Stimulated activated CD4-positive, alpha-beta T cell treated with anti-CD3 and anti-CD28 coated beads, Interleukin-15, amount 100 ng/mL, for 1 hour (primary cell): ENCODE measurements at places on chromosomes 16 and 17.

DNA sequence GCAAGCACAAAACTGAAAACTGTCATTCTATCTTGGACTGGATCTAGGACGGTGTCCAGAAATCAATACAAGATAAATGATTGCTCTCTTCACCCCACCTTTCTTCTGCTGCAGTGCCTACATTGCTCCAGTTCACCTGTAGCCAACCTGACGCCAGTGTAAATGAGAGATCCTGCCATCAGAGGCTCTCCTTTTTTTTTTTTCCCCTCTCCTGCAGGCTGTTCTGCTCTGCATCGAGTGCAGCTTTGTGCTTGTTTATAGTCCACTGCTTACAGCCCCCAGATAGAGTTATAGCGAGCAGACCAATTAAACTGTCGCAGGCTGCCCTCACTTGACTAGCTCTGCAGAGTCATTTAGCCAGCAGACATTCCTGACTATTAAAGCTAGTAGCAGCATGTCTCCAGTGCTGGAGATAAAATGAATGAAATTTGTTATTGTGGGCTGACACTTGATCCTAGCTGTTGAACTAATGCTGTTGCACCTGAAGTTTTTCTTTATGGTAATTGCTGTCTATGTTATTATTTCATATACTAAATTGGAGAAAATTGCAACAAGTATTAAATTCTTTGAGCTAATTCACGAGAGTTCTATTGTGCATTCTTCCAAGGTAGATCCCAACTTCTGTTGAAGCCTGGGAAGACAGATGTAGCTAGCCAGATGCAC, 257.1 kb downstream of the FTO start:
- no peak for DNase-seq

DNA sequence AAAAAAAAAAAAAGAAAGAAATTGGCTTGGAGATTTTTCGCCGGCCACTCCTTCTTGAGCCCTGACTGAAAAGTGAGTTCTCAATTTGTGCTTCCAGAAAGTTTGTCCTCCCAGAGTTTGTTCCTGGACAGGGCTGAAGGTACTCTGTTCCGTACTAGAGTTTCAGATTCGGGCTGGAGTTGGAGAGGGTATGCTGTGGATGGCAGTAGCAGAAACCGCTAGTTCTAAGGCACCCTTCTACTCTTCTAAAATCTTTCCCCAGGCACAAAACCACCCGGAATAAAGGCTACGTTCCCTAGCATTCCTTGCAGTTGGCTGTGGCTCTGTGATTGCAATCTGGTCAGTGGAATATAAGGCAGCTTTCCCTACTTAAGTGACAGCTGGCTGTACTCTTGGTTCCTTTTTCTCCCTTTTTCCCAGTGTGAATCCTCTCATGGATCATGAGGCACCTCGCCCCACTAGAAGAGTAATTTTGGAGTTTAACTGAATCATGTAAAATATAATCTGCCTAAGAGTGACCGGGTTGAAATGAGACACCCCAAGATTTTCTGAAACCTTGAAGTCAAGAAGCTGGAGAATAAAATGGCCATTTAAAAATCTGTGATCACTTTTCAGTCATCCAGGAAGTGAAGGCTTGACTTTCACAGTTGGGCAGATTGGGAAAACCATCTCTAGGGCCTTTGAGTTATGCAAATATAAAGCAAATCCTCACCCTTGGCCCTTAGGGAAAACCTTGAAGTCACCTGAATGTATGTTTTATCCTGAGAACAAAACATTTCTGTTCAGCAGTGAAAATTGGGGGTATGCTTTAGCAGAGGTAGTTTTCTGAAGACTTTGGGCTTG, 901 bp upstream of the HEATR6 start:
- DNase-seq, result no peak

GRCh38 chr16:83717814-83718213, 90.0 kb upstream of the HSBP1 start:
- DNase-seq, result no peak

DNA sequence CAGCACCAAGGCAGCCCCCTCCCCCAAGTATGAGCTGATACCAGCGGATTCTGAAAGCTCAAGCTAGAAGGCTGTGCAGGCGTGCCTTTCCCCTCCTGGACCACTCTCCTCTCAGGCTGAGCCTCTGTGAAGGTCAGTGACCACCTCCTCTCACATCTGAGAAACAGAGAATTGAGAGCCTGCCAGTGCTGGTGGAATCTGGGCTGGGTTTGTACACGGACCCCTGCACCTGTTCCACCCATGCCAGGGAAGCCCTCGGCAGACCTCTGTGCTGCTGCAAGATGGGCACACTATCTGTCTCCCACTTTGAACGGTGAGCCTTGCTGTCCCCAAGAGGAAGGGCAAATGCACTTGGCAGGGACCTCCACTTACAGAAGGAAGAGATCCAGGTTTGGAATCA, 54.7 kb upstream of the SDK2 start:
- DNase-seq, result no peak

GRCh38 chr16:89422527-89422904, 67.8 kb downstream of the ANKRD11 start:
- no peak for DNase-seq

DNA sequence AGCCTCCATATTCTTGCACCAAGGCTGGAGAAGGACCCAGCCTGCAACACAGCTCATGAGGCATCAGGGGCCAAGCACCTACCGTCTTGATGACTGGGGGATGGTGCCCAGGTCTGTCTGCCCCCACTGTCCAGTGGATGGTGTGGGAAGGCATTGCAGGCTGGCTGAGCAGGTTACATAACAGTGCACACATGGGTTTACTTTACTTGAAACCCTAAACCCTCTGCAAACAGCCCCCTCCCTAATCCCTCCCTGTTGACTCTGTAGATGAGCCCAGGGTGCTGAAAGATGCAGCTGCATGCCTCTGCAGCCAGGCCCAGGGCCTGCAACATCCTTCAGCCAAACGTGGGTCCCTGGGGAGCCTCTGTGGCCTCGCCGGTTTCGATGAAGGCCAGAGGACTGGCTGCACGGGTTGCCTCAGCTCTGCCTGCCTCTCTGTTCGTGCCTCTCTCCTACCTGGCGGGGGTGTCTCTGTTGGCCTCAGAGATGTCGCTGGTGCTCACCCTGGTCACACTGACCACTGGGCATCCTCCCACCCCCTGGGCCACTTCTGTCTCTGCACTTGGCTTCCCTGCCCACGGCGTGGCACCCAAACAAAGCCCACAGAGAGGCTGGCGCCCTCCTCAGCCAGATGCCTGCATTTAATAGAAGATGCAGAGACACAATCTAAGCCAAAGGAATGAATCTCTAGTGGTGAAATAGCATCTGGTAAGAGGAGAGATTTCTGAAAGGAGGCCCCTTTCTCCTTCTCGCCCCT, 95.1 kb downstream of the METRNL start:
- DNase-seq, result no peak

GRCh38 chr17:49401971-49402611, 12.6 kb downstream of the PHB1 start:
- DNase-seq, result no peak
